Stimulated activated CD8-positive, alpha-beta memory T cell treated with anti-CD3 and anti-CD28 coated beads, Interleukin-7, amount 100 ng/mL, for 48 hours (primary cell): ENCODE measurements at places on chromosomes 3 and 15.

GRCh38 chr3:30605706-30606300 lies 598 bp upstream of the TGFBR2 start:
- no peak for DNase-seq

GRCh38 chr15:95946241-95946640 lies 384.3 kb upstream of the NR2F2 start:
- no peak for DNase-seq

- no peak for DNase-seq
Observed at GRCh38 chr15:81910355-81911021, 135.3 kb downstream of the MEX3B start.

DNA sequence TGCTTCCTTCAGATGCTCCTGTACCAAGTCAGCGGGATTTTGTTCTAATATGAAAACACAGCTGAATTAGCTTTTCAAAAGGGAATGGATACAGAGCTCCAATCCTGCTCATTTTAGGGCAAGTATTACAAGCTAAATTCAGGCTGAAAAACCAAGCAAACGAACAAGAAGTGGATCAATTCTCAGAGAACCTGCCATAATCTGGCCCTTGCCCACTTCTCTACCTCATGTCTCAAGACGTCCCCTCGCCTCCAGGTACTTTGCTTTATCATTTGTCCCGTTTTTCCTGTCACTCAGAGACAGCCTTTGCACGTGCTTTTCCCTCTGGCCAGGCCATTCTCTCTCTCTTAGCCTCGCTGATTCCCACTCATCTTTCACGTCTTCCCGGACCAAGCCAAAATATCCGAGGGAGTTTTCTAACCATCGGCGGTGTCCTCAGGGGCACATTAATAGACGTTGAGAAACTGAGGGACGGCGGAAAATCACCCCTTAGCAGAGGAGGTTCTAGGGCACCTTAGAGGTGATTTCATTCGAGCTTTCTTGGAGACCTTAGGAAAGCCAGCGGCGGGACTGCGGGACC lies 654 bp downstream of the SUSD5 start:
- no peak for DNase-seq

DNA sequence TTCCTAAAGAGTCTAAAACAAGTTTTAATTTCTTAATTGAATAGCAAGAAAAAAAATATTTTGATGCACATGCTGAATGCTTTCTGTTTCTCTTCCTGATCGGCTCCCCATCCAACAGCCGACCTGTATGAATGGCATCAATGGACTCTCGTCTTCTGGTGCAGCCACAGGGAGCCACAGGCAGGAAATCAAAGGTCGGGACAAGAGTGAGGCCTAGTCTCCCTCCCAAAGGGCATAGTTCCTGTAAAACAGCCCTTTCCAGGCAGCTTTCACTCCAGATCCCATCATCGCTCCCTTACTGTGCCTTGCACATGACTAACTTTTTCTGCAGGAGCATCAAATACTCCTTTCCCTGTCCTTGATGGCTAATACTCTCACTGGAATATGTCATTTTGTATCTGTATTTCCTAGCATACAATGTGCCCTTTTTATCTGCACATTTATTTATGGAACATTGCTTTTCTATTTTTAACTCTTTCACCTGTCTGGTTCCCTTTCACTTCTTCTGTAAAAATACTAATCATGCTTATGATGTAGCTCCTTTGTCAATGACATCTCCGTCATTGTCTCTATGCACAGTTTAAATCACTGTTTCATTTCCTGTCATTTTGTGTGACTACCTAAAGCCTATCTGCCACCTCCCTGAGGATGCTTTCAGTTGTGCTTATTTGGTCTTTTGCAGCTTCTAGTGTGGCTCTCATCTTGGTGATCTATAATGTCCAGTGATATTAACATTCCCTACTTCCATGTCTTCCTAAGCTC lies 326.2 kb downstream of the CTNNB1 start:
- DNase-seq = no peak

GRCh38 chr3:80050826-80051601 lies 283.2 kb upstream of the ROBO1 start:
- no peak for DNase-seq

- no peak for DNase-seq
Observed at GRCh38 chr15:81312790-81313543, 11.0 kb downstream of the STARD5 start.

- DNase-seq = no peak
Observed at GRCh38 chr3:78570496-78570895, 1197.3 kb downstream of the ROBO1 start.

DNA sequence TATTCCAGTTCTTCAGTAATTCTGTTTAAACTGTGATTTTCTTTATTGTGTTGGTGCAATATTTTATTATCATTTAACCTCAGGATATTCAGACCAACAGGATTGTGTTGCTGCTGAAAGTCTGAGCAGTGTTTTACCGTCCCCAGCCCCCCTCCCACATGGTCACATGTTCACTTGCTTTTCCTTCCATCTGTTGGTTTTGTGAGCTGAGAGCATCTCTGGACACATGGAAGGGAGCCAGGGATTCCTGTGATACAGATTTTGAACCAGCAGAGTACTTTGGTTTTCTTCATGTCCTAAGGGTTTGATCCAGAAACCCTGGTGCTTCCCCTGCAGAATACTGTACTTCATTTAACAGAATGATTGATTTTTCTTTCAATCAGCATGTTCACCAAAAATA lies 11.9 kb downstream of the ARRDC4 start:
- no peak for DNase-seq

- DNase-seq = no peak
Observed at GRCh38 chr15:74451861-74452835, 8.8 kb downstream of the UBL7 start.

DNA sequence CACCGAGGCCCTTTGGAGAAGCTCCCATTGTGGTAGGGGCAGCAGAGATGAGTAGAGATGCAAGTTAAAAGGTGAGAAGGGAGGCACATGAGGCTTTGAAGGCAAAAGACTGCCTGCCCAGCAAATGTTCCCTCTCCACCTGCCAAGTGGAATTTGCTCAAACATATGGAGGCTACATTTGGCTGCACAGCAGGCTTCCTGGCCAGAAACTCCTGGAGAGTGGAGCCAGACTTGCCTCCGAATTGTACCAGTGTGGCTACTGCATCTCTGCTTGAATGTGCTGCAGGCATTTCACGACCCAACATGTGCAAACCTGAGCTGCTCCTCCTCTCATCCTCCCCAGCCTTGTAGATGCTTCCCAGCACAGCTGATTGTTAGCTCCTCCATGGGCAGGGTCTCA lies 229.2 kb downstream of the ZNF621 start:
- DNase-seq = no peak

GRCh38 chr15:59436774-59437141 lies 1.2 kb upstream of the FAM81A start:
- DNase-seq = no peak

DNA sequence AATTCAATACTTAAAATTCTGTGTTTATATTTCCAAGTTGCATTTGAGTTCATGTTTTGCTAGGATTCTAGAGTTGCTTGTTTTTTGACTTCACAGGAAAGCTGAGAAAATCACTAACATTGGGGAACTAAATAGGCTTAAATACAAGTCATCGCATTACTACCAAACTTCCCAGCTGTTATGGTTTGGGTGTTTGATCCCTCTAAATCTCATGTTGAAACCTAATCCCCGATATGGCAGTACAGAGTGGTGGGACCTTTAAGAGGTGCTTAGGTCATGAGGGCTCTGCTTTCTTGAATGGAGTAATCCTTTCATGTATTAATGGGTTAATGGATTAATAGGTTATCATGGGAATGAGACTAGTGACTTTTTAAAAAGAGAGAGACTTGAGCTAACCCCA lies 77.2 kb upstream of the ARPP21 start:
- DNase-seq = no peak

DNA sequence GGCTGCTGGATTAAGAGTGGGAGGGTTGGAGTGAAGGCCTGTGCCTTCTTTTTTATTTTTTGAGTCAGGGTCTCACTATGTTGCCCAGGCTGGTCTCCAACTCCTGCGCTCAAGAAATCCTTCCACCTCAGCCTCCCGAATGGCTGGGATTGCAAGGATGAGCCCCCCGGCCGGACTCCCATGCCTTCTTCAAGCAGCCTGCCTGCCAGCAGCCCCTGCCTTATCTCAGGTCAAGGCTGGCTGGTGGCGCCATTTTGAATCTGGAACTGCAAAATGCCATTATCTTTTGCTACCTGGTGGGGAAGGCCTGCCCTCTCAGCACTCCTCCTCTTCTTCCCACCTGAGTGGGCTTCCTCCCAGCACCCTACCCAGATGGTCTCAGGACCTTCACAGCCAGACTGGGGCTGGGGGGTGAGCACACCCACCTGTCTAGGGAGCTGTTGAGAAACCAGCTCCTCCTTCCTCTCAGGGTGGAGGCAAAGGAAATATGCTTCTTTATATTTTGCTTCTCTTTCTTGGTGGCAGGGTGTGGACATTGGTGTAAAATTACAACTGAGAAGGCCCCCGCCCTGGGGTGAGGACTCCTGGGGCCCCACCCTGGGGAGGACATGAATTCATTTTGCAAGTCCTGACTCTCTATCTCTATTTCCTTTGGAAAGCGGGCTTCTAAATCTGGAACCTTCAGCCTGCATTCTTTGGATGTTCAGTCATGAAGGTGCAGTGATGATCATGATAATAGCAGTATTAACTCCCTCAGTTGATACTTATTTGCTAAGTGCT lies 7.7 kb upstream of the FLNB start:
- no peak for DNase-seq

DNA sequence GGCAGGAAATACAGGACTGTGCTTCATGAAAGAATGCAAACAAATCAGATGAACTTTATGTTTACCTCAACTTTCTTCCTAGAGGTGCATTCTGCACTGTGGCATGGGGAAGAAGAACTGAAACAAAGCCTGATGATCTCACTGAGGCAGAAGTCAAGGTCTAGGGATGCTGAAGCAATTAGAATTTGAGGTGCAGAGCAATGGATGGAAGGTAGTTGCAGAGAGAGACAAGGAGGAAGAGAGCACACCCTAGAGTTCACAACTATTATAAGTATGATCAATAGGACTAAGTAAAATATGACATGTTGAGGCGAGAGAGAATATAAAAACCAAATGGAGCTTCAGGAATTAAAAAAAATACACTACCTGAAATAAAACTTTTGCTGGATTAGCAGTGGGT lies 420.1 kb downstream of the EDEM1 start:
- DNase-seq = no peak

GRCh38 chr3:197269024-197269423 lies 29.4 kb downstream of the DLG1 start:
- DNase-seq = no peak

DNA sequence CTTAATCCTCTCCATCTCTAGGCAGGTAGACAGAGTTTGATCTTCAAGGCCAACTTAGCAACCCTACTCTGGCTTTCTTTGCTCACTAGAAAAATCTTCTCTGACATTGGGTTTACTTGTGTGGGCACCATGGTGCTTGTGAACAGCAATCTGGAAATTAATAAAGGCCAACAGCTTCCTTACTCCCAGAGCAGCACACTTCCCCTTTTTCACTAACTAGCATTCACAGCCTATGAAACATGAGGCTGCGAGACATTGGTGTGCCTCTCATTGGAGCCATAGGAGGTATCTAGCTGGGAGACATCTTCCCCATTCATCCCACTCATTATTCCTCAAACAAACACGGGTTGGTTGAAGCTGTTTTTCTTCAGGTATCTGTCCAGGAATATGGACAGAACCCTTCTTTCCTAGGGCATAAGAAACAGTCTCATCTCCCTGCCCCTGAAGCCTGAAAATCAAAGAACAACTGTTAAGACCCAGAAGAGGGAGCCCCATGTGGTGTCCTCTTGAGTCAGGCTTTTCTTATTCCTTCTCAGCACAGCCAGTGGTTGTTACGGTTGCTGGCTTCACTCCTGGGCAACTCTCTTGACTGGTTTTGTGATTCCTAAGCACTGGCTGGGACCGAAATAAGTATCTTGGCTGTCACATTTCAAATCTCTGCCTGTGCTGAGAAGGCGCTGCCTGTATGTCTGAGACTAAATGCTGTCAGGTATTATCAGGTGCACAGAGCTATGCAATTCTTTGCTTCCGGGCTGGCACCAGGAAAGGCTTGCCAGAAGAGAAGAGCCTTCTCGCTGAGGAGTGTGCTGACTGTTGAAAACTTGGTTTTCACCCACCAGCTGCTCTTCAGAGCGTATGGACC lies 194.4 kb downstream of the FEZF2 start:
- no peak for DNase-seq

DNA sequence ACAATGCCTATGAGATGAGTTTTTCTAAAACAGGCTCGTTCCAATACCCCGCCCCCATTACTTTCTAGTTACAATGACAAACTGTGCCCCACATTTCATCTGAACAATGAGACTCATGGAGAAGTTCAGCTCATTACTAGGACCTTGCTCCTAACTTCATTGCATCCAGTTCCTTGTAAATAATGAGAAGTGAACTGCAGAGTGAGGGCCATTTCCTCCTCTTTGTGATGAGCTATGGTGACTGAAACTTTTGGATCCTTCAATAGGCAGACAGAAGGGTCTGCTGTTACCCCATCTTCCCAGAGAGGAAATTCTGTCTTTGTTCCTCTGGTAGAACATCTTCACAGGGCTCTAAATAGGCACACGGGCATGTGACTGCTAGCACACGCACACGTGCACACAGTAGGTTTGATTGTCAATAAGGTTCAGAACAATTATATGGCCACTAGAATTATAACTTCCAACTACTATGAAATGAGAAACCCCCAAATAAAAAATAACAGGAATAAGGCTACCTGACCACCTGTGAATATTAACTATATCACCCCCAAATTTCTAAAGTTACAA lies 51.8 kb downstream of the SERP1 start:
- no peak for DNase-seq

- no peak for DNase-seq
Observed at GRCh38 chr3:53776494-53777101, 69.6 kb downstream of the CHDH start.

- no peak for DNase-seq
Observed at GRCh38 chr3:95711789-95712188, 1102.6 kb upstream of the EPHA6 start.

DNA sequence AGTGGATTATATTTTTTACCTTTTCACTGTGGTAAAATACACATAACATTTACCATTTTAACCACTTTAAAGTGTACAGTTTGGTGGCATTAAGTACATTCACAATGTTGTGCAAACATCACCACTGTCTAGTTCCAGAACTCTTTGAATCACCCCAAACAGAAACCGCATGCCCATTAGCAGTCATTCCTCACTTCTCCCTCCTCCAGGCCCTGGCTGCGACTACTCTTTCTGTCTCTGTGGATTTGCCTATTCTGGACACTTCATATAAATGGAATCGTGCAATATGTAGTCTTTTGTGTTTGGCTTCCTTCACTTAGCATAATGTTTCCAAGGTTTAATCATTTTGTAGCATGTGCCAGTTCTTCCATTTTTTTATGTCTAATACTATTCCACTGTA lies 409.8 kb downstream of the NTRK3 start:
- DNase-seq = no peak

DNA sequence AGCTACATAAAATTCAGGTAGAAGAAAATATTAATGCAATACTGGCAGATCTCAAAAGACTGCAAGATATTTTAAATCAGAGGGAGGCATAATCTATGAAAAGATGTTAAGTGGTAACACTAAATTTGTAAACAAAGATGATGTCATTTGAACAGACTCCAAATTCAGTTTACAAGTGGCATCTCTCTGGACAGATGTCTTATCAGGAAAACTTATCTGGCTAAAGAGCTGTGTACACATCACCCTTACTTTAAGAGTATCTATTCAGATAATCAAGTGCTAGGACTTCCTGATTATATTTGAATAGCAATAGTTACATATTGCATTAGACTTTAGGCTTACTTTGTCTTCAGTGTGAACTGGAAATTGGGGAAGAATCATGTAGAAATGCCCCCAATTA lies 231.5 kb downstream of the WDR72 start:
- DNase-seq = no peak

- no peak for DNase-seq
Observed at GRCh38 chr3:133607816-133608215, 34.3 kb downstream of the CDV3 start.
